CD4-positive, alpha-beta T cell treated with Interleukin-4 for 4 hours (primary cell): ENCODE measurements at places on chromosomes 4 and X.
A peak's percentile ranks its signal among the peaks of the same experiment; 100 is the strongest.

DNA sequence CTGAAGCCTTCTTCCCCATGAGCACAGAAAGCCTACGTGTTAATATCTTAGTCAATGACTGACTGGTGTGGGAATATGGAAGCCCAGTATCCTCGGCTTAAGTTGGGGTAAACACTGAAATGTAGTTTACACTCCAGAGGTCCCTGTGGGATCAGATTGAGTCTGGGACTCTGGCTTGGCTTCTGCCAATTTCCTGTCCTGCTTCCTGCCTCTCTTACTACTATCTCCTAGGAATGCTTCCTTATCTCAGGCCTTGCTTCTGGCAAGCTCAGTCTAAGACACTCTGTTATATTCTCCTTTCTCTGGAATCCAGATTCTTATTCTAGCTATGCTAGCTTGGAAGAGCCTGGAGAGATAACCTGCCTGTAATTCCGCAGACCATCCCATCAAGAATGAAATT, 174.0 kb upstream of the LDB2 start:
- DNase-seq, result no peak

GRCh38 chr4:111720866-111721265, 424.4 kb upstream of the FAM241A start:
- no peak for DNase-seq

DNA sequence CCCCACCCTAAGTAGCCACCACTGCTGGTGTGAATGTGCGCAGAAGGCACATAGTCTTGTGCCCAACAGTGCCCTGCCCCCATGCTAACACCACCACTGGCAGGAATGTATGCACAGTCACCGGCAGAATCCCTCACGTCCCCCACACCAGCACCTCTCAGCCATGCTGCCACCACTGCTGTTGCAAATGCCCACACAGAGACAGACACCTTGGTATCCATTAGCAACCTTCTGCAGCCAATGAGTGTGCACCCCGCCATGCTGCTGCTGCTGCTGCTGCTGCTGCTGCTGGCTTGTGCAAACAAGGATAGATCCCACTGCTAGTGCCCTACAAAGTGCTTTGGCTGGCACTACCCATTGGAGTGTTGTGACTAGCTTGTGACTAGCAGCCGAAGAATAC, 52.4 kb upstream of the MMAA start:
- DNase-seq, result no peak

DNA sequence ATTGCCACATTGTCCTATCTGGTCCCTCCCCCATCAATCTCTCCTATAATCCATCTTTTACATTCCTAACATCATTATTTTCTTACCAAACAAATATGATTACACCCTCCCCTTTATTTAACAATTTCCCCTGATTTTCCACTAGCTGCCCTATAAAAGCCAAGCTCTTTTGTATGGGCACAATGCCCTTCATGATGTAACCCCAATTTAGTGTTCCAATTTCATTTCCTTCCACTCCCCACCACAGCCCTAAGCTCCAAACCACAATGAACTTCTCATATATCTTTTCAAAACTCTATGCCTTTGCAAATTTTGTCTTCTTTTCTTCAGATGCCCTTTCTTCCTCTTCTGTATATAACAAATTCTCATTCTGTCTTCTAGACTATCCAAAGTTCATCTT, 39.5 kb upstream of the PTPN13 start:
- peak; percentile 11 for DNase-seq

DNA sequence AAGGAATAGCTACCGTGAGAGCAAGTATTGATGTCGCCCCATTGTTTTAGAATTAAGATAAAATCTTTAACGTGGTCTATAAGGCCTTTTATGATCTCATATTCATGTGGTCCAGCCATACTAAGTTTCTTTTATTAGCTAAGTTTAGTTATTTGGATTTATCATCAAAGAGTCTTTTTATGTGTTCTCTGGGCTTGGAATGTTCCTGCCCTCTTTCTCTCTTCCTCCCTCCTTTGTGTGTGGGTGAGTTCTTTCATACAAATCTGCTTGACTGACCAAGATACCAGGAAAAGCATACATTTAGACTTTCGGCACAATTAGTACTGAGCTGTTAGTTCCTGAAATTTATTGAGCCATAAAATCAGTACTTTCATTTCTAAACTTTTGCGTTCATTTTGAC, 11.3 kb downstream of the TDO2 start:
- DNase-seq, result no peak

GRCh38 chrX:73213734-73214425, 771 bp downstream of the NAP1L2 start:
- DNase-seq, result no peak

DNA sequence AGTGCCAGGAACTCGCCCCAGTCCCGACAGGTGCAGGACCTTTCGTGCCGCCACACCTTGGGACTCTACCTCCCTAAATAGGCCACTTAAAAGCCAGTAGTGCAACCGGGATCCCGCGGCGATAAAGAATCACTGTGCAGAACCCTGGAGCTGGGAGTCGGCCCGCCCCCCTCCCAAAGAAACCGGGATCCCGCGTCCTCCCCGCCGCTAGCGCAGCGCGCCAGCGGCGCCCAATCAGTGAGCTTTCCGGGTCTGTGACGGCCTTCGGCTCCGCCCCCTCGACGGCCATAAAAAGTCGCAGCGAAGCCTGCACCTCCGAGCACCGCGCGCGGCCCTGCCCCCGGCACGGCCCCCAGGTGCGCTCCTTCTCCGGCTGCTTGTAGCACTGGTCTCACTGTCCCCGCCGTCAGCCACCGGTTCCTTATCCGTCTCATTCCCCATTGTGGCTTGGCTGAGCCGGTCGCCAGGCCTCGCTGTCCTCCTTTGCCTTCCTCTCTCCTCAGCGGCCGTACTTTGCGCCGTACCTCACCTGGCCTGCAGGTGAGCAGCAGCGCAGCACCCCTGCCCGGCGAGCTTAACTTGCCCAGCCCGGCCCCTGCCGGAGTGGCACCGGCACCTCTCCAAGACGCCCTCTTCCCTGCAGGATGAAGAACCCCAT, at the start of gene LRAT:
LRAT (plus strand) TSS at position 318 of the 658 bp plus-strand sequence; CDS start at position 645, 327 bp downstream.
- peak; percentile 6 for DNase-seq

DNA sequence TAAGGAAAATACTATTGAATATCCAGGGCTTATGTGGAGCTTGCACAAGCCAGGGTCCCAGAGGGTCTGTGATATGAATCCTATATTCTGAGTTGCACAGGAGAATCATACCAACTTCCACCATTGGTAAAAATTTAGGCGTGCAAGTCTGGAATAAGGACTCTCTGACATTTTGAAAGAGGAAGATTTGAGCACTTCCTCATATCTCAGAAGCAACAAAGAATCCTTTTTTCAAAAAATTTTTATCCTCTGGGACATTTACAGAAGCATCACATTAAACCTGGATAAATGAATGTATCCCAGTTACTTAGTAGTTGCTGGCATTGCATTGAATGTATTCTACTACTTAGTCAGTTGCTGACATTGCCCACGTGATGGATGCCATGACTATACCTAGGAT, 24.2 kb upstream of the CAMK2D start:
- DNase-seq, result no peak

DNA sequence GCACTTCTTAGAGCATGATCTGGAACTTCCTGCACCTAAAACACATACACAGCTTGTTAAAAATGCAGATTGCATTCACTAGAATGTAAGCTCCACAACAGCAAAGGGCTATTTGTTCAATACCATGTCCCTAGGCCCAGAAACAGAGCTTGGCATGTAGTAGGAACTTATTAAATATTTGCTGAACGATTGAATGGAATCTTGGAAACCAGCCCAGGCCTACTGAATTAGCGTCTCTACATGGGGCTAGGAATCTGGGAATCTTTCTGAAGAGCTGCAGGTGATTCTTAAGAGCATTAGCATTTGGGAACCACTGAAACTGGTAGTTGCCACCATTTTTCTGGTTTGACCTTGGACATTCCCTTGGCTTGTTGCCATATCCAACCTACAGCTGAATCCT, 234.1 kb downstream of the STIM2 start:
- DNase-seq, result no peak

- no peak for DNase-seq
Measured at GRCh38 chr4:121913667-121914066, 38.2 kb downstream of the TRPC3 start.

GRCh38 chr4:145485120-145485519, 3.5 kb downstream of the SMAD1 start:
- DNase-seq, result no peak

DNA sequence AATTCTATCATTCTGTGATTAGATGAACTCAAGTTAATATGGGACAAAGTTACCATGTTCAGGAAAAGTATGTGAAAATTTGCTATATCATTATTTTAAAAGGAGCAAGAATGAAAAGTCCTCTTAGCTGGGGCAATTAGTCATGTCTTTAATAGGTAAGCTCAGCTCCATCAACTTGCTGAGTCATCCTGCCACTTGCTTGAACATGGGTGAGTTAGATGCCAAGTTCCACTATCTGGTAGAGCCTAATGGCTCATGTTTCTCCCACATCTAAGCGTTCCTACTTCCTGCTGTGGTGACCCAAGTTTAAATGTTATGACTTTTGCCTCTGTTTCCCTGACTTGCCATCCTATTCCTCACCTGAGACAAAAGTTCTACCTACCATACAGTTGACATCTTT, 276.8 kb downstream of the ZNF674 start:
- DNase-seq, result no peak

GRCh38 chr4:140406292-140406691, 21.2 kb downstream of the CLGN start:
- DNase-seq, result no peak

GRCh38 chr4:89001647-89002445, 55.1 kb downstream of the FAM13A start:
- no peak for DNase-seq

GRCh38 chr4:13327991-13328390, 156.1 kb downstream of the RAB28 start:
- DNase-seq, result no peak

GRCh38 chr4:6291784-6292297, 22.2 kb downstream of the WFS1 start:
- no peak for DNase-seq

GRCh38 chr4:23835774-23836478, 53.9 kb downstream of the PPARGC1A start:
- DNase-seq, result no peak

- DNase-seq, result peak; percentile 20
Measured at GRCh38 chr4:38455092-38455862, 208.7 kb upstream of the KLF3 start.
